ENCODE measurements at places on chromosomes 7 and 10.
A peak's percentile ranks its signal among the peaks of the same experiment; 100 is the strongest.

DNA sequence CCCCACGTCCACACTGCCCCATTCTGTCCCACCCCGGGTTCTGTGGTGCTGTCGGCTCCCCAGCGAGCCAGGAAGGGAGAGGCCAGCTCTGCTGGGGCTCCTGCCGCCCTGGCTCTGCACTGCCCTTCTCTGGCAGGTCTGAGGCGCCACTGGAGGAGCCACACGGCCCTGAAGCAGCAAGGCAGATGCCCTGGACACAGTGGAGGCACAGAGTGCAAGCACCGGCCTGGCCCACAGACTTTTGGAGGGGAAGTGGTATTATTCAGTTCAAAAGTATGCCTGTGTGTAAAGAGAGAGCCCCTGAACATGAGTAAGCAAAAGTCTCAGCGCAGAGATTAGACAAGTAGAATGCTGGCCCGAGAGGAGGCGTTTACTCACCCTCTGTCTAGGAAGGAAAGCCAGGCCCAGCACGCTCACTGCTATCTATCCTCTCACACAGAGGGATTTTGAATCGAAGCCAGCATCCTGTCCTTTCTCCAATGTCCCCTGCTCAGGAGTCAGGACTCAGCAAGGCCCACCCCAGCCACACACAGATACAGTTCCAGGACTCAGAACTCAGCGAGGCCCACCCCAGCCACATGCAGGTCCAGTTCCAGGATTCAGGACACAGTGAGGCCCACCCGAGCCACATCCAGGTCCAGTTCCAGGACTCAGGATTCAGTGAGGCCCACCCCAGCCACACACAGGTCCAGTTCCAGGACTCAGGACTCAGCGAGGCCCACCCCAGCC is 115.0 kb downstream of the EGFR start:
- DNase-seq = no peak

DNA sequence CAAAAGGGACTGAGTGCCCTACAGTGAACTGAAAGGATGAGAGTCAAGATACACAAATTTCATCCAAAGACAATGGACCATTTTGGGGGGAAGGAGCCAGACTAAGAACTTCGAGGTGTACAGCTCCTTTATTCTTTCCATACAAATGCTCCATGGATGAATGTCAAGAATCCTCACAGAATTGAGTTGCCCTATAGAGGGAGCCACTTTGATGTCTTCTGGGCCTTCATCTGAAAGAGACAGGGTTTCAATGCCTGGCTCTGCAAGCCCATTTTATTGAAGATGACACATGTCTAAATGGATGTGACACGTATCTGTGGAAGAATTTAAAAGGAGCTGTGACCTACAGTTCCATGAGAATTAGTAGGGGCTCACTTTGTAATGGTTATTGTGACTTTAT is 32.0 kb upstream of the NRG3 start:
- no peak for DNase-seq

- DNase-seq = peak; percentile 68
These were observed 77.2 kb downstream of the CDCA7L start for GRCh38 chr7:21868576-21868850.

DNA sequence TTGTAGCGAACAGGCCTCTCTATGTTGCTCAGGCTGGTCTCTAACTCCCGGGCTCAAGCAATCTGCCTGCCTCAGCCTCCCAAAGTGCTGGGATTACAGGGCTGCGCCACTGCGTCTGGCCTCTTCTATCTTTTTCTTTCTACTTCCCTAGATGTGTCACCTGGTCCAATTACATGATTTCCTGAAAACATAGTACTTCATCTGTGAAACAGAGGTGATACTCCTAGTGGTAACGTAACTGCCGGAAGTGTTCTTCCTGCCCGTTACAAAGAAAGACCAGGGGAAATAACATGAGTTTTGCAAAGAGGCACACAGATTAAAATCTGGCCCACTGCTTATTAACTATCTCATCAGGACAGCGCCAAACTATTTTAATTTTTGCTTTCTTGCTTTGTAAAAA is 18.4 kb upstream of the HGF start:
- DNase-seq = no peak

- no peak for DNase-seq
These were observed 27.5 kb downstream of the SH2B2 start for GRCh38 chr7:102313997-102314780.

GRCh38 chr10:5466451-5467206 is 32.7 kb downstream of the CALML5 start:
- DNase-seq = no peak

GRCh38 chr7:37352974-37353948 is 95.4 kb downstream of the ELMO1 start:
- DNase-seq = no peak
